ENCODE measurements at places on chromosomes 11 and 22.

GRCh38 chr22:19659805-19660345 lies 54.4 kb upstream of the SEPTIN5 start:
- DNase-seq = no peak

DNA sequence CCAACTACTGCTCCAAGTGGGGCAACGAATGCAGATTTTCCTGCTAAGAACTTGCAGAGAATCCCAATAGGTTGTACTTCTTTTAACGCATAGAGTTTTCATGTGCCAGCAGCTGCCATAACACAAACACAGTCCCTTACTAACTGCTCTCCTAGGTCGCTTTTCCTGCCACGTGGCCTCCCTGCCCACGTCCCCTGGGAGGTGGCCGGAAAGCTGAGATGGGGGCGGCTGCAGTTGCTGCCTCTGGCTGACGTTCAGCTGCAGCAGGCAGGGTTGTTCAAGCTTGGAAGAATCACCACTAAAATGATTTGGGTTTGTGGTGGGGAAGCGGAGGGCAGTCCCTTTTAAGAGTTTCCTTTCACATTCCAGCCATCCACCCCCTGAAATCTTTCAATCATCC lies 39.3 kb downstream of the ZNF202 start:
- no peak for DNase-seq

GRCh38 chr11:125443767-125444311 lies 52.2 kb downstream of the FEZ1 start:
- DNase-seq = no peak

DNA sequence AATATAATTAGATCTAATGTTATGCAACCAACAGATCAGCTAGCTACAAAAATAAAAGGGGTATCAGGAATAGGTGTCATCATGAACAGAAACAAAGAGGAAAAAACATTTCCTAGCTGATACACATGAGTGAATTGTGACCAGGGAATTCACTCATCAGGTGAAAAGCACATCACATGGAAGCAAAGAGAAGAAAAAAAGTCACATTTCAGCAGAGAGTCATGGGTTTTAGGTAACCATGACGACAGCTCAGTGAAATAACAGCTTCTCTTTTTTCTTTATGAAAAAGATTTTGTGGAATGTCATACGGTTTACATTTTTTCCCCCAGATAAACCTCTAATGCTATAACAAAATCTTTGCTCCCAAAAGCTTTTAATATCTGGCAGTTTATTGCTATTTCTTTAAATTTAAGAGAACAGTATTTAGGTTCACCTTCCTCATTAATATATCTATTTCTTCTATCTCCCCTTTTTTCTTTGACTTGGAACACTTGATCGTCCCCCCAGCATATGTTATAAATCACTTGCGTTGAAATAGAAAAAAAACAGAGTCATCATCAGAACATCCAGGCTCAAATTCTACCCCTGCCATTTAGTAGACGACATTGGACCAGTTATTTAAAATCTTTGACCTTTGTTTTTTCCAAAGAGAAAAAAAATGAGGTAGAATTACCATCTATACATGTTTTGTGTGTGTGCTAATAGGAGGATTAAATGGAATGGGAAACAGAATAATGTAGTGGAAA lies 5.3 kb downstream of the TYR start:
- no peak for DNase-seq

- no peak for DNase-seq
Measured at GRCh38 chr11:71282581-71283351, 30.4 kb upstream of the SHANK2 start.

GRCh38 chr11:111694851-111695250 lies 71.3 kb downstream of the PPP2R1B start:
- DNase-seq = no peak

DNA sequence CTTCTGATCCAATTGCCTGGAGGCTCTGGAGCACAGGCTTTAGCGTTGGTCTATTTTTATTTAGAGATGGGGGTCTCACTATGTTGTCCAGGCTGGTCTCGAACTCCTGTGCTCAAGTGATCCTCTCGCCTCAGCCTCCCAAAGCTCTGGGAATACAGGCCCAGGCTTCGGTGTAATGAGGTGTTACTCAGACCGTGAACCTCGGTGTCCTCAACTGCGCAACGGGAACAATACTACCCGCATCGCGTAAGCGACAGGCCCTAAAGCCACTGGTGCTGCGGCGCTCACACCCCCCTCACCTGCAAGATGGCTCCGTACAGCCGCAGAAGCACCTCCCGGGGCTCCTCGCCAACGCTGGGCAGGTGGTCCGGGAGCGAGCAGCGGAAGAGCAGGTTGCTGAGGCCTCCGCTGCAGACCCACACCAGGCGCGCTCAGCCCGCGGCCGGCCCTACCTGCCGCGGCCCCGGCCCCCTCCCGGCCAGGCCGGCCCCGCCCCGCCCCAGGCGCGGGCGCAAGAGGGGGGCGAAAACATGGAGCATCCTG lies 628 bp downstream of the CHKB start:
- peak; percentile 51 for DNase-seq

DNA sequence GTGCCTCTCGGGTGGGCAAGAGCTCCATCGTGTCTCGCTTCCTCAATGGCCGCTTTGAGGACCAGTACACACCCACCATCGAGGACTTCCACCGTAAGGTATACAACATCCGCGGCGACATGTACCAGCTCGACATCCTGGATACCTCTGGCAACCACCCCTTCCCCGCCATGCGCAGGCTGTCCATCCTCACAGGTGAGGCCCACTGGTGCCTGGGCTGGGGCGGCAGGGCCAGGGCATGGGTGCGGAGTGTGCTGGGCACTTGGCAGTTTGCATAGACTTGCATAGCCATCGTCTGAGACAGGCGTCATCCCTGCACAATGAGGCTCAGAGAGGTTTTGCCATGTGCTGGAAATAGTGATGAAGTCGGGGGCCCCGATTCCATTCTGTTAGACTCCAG lies 6.3 kb downstream of the RASD2 start:
- no peak for DNase-seq

DNA sequence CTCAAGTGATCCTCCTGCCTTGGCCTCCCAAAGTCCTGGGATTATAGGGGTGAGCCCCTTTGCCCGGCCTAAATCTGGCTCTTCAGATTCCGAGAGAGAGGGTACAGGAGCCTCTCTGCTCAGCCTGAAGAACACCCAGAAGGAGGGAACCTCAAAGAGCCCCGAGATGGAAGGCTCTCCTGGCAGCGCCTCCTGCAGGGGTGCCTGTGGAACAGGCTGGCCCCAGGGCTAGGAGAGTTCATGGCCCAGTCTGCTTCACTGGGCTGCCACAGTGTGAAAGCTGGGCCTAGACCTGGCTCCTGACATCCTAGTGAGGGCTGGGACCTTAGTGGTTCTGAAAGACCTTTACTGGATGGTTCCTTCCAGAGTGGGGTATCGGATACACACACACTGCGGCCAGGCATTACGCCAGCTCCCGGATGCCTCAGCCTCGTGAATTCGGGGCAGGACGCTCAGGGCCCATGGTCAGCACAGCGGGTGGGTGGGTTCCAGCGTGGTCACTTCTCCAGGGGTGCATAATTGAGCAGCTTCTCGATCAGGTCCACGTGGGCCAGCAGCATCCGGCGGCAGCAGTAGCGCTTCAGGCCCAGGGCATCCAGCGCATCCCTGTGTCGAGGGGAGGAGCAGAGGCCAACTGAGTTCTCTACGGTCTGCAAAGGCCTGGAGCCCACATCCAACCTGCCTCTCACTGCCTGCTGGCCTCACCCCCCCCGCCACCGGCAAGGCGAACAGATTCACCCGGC lies 2.3 kb downstream of the POLR2L start:
- no peak for DNase-seq

GRCh38 chr11:67670316-67671210 lies 3.9 kb downstream of the ALDH3B2 start:
- no peak for DNase-seq

GRCh38 chr11:22432291-22433093 lies 94.3 kb downstream of the SLC17A6 start:
- DNase-seq = no peak

- no peak for DNase-seq
Measured at GRCh38 chr11:117769533-117769932, 27.5 kb downstream of the DSCAML1 start.

DNA sequence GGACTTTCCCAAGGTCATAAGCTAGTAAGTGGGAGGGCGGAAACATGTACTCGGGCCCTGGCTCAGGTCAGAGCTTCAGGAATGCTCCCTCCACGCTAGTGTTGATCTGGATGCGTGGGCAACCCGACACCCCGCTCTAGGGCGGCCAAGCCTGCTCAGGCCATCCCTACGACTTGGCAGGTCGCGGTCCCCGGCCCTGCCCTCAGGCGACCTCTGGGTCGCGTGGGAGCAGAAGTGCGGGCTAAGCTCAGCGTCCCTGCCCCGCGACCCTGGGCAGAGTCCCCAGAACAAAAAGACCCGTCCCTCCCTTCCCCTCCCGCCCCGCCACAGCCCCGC lies 781 bp upstream of the TEF start:
- DNase-seq = no peak

DNA sequence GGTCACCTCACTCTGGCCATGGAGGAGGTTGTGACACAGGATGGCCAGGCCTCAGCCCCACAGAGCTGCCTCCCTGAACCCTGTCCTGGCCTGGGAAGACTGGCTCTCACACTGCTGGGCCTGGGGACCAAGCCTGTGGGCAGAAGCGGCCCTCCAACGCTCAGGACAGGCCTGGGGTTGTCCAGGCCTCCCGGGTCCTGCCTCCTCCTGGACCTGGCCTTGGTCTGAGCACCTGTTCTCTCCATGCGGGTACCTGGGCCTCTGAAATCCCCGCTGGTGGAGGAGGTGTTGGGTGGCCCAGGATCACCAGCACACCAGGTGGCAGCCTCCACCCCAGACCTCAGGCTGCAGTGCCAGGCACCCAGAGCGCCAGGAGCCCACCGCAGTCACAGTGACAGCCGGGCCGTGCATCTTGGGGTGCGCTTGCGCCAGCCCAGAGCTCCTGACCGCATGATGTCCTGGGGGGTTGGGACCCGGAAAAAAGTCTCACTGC lies 16.1 kb upstream of the PIM3 start:
- DNase-seq = no peak

DNA sequence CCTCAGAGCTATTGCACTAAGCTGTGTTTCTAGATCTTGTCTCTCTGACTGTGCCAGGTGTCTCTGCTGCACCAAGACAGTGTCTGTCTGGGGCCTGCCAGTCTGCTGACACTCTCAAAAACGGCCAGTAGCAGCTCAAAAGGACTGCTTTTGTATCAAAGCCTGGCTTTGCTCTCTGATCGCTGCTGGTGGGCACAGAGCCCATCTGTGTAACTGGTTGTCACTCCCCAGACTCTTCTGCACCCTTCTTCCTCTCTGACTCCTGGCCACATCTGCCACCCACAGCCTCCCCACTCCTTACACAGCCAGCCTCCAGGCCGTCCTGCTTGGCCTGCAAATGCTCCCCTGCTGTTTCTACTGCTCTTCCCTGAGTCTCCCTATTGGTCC lies 26.5 kb downstream of the MED15 start:
- no peak for DNase-seq

DNA sequence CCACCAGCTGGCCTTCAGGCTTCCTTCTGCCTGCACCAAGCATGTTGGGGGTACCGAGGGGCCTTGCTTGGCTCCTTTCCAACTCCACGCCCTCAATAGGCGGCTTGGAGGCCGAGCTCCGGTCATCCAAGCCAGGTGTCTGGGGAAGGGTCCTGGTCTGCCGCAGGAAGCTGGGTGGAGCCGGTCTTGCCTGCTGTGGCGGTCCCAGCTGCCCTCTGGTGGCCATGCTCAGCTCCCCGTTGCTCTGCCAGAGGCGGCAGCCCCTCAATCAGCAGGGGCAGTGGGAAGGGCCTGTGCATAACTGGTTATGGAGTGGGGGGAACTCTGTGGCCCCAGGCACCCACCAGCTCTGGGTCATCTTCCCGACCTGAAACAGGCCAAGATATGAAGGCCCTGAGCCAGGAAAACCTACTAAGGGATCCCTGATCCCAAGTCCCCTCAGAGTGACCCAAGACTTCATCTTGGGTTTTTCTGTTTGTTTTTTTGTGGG lies 3.2 kb downstream of the ARVCF start:
- DNase-seq = peak; percentile 57

- no peak for DNase-seq
Measured at GRCh38 chr22:26977741-26978376, 320.5 kb downstream of the MIAT start.

GRCh38 chr22:30416403-30416802 lies 9.2 kb upstream of the MTFP1 start:
- DNase-seq = no peak

DNA sequence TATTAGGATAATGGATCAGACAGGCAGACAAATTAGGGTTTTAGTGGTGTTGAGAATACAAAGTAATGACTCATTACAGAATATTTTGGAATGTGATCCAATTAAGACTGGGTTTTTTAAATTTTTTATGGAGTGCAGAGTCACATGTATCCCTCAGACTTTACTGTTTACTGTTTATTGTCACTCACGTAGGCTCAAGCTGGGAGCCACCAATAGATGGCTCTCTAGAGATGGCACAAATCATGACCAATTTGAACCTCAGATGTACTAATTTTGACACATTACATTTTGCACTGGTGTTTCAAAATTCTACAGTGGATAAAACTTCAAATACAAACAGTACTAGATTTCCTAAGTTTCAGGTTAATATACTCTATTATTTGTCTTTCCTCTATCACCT lies 53.6 kb upstream of the ANO3 start:
- no peak for DNase-seq

GRCh38 chr11:93732237-93732892 lies 8.9 kb downstream of the TAF1D start:
- no peak for DNase-seq

- DNase-seq = no peak
Measured at GRCh38 chr11:23988381-23989006, 508.4 kb upstream of the LUZP2 start.

DNA sequence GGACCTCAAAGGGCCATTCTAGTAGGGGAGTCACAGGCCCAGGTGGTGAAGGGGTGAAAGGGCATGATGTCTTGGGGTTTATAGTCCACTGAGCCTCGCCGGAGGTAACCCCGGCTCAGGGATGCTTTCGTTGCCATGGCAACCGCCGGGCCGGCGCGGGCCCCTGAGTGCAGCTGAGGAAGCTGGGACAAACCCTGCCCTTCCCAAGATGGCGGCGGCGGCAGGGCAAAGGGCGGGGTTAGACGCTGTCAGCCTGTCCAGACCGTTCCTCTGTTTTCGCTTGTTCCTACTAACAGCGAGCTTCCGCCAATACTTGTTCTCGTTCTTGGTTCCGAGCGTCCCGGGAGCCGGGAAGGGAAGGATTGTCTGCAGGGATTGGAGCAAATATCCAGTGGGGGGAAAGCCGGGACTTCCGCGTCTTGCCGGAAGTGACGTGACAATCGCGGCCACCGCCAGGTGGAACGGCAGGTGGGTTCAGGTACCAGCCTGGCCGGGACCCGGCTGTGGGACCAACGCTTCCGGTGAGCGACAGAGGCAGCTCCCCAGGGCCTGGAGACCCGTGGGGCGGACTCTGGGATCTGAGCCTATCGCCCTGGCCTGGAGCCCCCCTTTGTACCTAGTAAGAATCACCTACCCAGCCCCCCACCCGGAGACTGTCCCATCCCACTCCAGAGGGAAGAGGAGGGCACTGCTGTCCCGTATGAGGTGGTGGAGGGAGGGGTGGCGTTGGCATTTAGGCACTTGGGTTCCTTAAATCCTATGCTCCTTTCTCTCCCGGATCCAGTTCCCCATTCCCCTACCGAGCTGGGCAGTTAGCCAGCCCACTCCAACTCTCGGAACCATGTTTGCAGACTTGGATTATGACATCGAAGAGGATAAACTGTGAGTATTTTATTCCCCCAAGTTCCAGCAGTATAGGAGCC lies at the start of gene PICK1:
PICK1 (plus strand) TSS at position 436 of the 923 bp plus-strand sequence; CDS start at position 842, 406 bp downstream.
- peak; percentile 81 for DNase-seq
